Islet precursor cell (in vitro differentiated cells): ENCODE measurements at places on chromosomes 4 and X.

- no peak for DNase-seq
Measured at GRCh38 chrX:42075032-42075431, 151.7 kb upstream of the CASK start.

GRCh38 chr4:102402223-102402622 is 56.9 kb upstream of the SLC39A8 start:
- no peak for DNase-seq

DNA sequence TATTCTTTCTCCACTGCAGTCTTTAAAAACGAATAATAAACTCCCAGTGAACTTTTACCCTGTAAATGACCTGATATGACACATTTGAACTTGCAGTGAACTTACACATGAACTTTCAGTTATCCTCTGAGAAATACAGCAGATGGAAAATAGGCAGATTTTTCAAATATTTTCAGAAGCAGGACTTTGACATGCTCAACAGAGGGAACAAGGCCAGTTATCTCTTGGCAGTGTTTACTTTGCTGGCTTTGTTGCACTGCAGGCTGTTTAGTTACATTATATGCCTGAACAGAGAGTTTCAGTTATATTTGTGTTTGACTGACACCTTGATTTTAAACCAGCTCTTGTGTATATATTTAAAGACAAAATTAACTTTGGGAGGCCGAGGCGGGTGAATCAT is 47.6 kb upstream of the FGG start:
- DNase-seq: no peak

- DNase-seq: no peak
Measured at GRCh38 chrX:46681849-46682248, 77.1 kb downstream of the SLC9A7 start.

GRCh38 chr4:120418146-120418545 is 351.5 kb upstream of the MAD2L1 start:
- no peak for DNase-seq

GRCh38 chrX:125651426-125651825 is 331.8 kb downstream of the TEX13C start:
- DNase-seq: no peak

DNA sequence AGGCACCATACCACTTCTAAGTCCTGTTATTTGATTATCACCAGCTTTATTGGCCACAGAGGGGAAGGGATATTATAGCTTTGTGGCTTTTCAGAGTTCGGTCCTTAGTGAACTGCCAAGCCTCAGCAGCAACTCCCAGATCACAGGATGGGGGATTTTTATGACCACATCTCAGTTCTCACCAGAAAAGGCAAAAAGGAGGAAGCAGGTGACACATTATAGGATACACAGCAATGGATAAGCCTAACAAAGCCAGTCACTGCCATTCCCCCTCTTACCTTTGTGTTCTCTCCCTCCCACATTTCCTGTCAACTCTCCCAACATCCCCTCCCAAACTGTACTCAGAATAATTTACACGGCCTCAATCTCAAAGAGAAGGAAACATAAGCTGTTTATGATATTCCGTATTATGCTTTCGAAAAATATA is 142.8 kb downstream of the MGST2 start:
- no peak for DNase-seq

- DNase-seq: peak; percentile 94
Measured at GRCh38 chr4:25993395-25994185, 79.6 kb downstream of the SMIM20 start.
